ENCODE measurements at places on chromosomes 3 and 15.

- DNase-seq: no peak
Measured at GRCh38 chr3:126704494-126705214, 614 bp downstream of the CHCHD6 start.

- DNase-seq: no peak
Measured at GRCh38 chr3:112132554-112132953, 494 bp downstream of the GCSAM start.

- no peak for DNase-seq
Measured at GRCh38 chr3:69876073-69876472, 123.5 kb upstream of the SAMMSON start.

DNA sequence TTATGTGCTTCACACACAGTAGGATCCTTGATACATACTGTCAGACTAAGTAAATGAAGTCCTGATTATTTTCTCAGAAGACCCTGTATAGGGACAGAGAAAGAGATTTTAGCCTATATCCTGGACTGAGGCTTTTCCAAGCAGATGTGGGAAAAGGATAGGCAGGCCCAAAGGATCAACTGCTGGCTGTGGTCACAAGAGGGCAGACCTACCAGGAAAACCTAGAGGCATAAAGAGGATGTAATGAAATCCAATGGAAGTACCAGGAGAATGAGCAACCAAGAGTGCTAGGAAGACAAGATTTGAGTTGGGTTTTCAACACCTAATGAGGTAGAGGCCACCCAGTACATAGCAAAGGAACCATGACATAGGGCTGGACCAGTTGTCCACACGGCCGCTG lies 23.1 kb downstream of the DCLK3 start:
- no peak for DNase-seq

GRCh38 chr15:92570391-92570790 lies 85.2 kb downstream of the FAM174B start:
- no peak for DNase-seq

DNA sequence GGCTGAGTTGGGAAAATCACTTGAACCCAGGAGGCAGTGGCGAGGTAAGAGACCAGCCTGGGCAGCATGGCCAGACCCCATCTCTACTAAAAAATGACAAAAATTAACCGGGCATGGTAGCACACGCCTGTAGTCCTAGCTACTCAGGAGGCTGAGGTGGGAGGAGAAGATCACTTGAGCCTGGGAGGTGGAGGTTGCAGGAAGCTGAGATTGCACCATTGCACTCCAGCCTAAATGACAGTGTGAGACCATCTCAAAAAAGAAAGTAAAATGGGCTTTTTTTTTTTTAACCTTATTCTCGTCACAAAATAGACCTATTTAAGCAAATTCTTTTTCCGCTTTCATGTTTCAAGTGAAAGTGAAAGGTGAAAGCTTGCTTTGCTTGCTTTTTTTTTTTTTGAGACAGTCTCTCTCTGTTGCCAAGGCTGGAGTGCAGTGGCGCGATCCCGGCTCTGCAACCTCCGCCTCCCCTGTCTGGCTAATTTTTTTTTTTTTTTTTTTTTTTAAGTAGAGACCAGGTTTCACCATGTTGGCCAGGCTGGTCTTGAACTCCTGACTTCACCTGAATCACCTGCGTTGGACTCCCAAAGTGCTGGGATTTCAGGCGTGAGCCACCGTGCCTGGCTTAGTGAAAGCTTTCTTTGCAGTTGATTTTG lies 3.6 kb downstream of the PDIA3 start:
- DNase-seq: peak; percentile 74

- no peak for DNase-seq
Measured at GRCh38 chr3:135141672-135142071, 346.6 kb downstream of the EPHB1 start.

DNA sequence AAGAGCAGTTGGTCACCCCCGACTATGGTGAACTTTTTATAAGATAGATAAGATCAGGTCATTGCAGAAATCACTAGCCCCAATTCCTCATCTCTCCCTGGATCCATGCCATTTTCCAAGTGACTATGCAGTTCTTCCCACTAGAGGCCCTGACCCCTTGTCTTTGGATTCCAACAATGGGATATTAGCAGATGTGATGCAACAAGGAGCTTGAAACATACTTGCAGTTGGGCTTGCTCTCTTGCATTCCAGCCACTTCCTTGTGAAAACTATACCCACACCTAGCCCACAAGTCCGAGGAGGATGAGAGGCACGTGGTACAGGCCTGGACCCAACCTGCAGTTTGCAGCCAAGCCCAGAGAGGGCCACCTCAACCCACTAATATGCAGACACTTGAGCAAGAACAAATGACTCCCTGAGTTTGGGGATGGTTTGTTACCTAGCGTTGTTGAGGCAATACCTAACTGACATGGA lies 60.6 kb downstream of the SUCLG2 start:
- DNase-seq: no peak

DNA sequence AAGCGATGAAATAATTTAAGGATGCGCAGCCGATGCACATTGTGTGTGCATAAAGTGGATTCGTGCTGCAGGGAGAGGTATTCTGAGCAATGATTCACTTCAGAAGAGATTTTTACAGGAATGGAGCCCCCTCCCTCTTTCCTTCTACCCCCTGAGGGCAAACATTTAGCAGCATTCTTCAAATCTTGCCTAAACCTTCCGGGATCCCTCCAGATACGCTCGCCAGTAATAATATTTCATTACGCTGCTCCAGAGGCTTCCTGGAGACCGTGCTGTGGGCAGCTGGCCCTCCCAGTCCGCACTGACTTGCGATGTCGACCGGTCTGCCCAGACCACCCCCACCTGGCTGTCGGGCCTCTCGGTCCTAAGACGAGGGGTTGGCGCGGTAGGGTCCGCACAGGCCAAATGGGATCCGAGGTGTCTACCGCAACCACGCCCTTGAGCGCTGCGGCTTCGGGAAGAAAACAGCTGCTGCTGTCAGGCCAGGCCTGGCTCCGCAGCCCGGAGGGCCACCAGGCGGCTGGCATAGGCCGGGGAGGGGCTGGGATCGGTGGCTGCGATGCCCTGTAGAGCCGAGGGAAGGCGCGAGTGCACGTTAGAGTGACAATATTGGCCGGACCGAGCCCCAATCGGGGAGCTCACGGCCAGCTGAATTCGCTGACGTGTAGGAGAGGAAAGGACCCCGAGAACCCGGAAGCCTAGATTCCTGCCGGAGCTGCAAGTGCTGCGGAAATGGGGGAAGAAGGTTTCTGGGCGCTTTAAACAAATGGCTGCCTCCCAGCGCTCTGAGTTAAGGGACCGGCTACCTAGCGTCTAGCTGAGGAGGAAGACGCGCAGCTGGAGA lies 14.3 kb downstream of the ZIC4 start:
- DNase-seq: no peak

- DNase-seq: no peak
Measured at GRCh38 chr3:194773216-194773615, 87.5 kb downstream of the FAM43A start.

- DNase-seq: peak; percentile 40
Measured at GRCh38 chr3:85576091-85576690, 617.4 kb downstream of the CADM2 start.

DNA sequence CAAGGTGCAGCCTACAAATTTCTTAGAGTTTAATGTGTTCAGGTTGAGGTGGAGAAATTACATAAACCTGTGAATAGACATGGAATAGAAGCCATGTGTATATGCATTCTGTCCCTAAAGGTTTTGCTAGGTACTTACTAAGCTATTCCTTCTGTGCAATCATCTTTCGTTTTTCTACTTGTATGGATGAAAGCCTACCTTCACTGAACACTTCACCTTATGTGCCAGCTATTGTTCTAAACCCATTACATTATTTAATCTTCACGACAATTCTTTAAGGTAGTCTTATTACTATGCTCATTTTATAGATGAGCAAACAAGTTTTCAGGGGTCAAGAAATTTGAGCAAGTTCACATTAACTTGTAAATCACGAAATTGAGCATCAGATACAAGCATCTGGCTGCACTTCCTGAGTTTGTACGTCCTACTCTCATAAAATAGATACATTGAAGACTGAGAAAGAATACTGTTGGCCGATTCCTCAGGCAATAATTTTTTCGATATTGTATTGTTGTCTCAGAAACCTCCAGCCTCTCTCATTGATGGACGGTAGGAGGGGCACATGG lies 635 bp upstream of the RCN2 start:
- DNase-seq: no peak

DNA sequence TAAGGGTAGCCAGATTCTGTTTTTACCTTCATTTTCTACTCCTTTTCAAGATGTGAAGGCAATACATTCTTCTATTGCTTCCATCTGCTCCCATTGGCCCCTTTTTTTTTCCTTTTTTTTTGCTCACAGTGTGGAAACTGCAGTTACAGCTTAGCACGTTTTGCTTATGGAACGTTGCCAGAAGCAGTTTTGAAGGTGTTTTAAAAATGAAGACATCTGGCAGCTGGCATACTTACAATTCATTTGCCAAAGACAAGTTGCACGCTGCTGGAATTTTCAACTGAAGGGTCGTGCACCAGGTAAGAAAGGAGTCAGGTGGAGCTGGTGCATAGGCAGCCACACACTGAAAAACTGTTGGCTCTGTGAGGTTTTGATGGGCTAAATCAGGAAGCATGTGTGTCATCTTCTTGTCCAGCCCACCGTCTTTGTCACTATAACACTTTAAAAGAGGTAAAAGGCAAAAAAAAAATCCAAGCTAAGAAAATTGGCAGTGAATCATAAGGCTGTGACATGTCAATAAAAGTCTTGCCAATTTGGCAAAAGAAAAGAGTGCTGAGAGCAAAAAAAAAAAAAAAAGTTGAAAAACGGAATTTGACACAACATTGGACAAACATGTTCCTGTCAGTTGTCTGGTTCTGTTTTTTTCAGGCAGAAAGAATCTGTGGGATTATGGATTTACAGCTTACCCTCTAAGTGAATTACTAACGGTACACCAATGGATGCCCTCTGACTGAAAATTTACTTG lies 225.4 kb upstream of the SOX2 start:
- DNase-seq: no peak

DNA sequence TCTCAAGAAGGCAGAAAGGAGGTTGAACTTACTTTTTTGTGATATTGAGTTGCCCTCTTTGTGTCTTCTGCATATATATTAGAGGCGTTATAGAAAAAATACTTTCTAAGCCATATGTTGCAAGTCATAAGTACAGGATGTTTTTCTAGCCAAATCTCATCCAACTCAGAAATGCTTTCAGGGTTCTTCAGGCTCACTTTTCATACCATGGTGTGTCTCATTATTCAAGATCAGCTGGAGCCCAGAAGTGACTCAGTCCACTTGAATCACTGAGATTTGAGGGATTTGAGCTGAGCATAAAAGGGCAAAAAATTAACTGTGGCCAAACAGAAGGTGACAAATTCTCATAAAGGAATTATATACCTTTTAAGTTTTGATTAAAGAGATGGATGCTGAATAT lies 157.3 kb downstream of the WNT5A start:
- DNase-seq: no peak

- no peak for DNase-seq
Measured at GRCh38 chr3:15636028-15636709, 34.6 kb downstream of the BTD start.

DNA sequence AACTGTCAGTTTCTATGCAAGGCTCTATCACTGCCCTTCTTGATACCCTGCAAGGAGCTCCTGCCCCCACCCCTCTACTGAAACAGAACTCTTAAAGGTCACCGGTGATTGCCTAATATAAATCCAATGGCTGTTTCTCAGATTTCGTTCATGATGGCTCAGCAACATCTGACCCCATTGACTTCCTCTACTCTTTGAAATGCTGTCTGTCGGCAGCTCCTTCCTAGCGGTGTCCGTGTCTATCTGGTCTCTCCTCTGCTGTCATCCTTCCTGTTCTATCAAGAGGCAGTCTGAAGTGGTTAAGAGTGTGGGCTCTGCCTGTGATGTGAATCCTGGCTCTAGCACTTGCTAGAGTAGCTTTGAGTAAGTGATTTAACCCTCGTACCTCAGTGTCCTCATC lies 5.5 kb downstream of the TMEM266 start:
- no peak for DNase-seq

- no peak for DNase-seq
Measured at GRCh38 chr3:132382267-132382666, 35.0 kb upstream of the DNAJC13 start.

GRCh38 chr15:62306851-62307504 lies 141.9 kb upstream of the C2CD4B start:
- DNase-seq: peak; percentile 57

- DNase-seq: no peak
Measured at GRCh38 chr15:31278061-31278445, 48.6 kb upstream of the KLF13 start.

DNA sequence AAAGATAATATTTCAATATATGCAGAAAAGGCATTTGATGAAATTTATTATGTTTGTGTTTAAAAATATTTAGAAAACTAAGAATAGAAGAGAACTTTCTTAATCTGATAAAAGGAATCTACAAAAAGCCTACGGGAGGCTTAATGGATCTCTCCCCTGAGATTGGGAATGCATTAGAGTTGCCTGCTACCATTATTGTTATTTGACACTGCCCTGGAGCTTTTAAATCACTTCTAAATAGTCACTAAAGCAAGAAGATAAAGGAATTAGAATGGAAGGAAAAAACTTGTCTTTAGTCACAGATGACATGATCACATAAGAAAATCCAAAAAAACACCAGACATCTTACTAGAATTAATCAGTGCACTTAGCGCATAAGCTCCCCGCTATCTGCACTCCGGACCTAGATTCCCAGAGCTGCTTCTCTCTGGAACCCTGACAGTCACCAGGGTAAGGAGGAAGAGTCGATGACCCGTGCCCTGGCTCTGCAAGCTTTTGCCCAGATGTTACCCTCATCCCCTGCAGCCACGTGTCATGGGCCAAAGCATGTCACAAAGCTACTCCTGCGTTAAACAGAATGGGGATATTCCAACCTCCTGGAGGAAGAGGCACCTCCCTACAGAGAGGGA lies 97.1 kb downstream of the MINAR1 start:
- no peak for DNase-seq

GRCh38 chr3:66567077-66567476 lies 66.3 kb upstream of the LRIG1 start:
- DNase-seq: no peak

DNA sequence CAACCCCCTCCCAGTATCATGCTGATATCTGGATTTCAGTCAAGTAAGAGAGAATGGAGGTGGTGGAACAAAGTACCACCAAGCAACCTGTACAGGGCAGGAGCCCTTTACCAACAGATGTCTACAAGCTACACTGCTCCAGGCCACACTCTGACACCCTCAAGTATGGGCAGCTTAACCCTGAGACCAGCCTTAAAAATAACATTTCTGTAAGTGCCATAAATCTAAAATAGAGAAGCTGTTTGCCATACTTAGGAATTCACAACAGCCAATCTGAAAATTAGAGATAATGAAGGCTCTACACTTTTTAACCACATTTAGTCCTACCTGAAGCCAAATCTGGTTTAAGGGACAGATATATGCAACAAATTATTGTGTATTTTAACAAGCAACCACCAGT lies 59.7 kb downstream of the C3orf70 start:
- no peak for DNase-seq

DNA sequence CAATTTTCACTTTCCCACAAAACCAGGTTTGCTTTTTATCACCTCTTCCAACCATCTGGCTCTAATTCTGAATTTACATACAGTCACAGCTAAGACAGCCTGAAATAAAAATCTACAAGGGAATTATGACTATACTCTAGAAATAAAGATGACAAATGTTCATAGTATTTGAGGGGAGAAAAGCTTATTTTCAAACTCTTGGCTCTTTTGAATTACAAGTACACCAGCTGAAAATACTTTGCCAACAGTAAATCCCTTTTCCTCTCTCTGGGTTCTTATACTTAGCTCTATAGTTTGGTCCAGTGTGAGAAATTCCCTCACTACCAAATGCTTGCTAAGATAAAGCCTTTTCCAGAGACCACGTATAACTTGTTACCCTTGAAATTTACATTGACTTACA lies 1037.9 kb downstream of the ROBO1 start:
- no peak for DNase-seq

- no peak for DNase-seq
Measured at GRCh38 chr3:184231671-184232070, 2.3 kb downstream of the VWA5B2 start.
